T1000 (cell line): ENCODE measurements at places on chromosomes 2 and 18.

DNA sequence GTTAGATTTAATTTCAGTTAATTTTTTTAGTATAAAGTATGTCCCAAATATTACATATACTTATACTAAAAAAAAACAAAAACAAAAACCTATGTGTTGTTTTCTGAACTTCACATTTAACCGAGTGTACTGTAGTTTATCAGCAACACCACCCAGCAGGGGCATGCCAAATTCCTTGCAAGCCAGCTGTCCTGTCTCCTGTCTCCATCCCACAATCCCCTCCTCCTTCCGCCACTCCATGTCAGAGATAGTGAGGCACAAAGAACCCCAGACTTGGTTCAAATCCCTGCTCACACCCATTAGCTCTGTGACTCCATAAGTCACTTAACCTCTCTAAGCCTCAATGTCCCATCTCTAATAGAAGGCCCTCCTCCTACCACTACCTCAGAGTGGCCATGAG, 9.4 kb downstream of the CHST10 start:
- DNase-seq: no peak

DNA sequence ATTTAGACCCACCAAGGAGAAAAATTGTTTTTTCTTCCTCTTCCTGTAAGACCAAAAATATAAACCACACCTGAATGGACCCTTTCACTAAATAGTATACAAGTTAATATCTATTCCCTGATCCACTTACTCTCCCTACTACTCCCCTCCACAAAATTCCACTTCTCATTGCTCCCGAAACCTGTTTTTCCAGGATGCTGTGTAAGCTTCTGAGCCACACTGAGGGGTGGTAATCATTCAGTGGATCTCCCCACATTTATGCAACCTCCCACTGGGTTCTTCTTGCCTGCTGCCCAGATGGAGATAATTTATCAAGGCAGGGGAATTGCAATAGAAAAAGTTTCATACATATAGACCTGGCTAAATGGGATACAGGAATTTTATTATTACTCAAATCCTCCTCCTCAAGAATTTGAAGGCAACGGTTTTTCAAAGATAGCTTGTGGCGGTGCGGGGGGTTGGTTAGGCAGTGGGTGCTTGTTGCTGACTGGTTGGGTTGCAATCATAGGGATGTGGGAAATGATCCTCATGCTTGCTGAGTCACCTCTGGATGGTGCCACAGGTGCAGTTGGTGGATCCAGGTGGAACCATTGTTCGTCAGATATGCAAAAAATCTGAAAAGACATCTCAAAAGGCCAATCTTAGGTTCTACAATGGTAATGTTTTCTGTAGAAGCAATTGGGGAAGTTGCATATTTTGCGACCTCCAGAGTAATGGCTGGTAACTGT, 970.3 kb downstream of the CNTNAP5 start:
- DNase-seq: no peak

- DNase-seq: no peak
These were observed 65.4 kb downstream of the IKZF2 start for GRCh38 chr2:213086050-213086449.

DNA sequence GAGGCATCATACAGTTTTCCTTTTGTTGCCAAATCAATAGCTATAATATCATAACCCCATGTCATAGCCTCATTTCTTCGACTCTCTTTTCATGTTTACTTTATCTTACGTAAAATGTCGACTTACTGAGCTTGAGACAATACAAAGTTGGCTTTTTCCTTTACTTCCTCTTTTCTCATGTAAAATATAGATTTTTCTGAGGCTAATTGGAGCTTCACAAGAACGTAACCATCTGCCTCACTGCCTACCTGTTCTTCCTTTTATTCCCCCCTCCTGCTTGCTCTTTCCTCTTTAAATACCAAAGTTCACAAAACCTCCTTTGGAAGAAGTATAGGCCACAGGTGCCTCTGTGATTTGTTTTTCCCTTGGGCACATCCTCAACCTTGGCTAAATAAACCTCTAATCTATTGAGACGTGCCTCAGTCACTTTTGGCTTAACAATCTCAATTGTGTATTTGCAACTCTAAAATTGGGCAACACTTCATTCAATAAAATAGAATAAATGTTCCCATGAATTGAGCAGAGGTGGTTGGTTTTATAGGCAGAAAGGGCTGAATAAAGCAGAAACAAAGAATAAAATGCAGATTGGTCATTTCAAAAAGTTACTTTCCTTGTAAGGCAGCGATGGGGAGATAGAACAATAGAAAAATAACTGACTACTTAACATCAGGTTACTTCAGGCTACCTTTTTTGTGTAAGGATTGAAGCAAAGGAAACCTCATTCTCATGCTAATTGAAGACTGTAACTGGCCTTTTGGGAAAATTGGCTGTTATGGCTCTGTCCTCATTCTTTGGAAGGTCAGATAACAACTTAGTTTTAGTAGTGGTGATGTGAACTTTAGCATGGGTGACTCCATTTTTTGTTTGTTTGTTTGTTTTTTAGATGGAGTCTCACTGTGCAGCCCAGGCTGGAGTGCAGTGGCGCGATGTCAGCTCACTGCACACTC, 21.3 kb downstream of the COMMD1 start:
- no peak for DNase-seq

DNA sequence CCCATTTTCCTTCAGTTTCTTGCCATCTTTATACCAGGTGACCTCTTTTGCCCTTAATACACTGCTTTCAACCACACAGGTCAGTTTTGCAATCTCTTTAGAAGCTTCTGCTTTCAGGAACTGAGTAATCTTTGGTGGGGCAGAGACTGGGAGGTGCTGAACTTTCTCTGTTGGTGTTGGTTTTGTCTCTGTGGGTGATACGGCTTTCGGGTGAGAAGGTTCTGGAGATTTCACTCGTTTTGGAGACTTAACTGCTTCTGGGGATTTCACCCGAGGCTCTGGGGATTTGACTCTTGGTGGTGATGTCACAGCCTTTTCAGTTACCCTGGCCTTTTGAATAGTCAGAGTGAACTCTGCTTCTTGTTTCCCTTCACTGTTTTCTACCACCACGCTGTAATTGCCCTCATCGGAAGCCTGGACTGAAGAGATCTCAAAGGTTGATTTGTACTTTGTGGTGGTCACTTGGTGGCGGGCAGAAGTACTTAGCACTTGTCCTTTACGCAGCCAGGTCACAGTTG, 50.4 kb downstream of the PLEKHA3 start:
- DNase-seq: no peak

GRCh38 chr2:170258382-170258781, 80.4 kb downstream of the MYO3B start:
- no peak for DNase-seq
